CD8-positive, alpha-beta T cell (primary cell): ENCODE measurements at places on chromosomes 4 and X.

DNA sequence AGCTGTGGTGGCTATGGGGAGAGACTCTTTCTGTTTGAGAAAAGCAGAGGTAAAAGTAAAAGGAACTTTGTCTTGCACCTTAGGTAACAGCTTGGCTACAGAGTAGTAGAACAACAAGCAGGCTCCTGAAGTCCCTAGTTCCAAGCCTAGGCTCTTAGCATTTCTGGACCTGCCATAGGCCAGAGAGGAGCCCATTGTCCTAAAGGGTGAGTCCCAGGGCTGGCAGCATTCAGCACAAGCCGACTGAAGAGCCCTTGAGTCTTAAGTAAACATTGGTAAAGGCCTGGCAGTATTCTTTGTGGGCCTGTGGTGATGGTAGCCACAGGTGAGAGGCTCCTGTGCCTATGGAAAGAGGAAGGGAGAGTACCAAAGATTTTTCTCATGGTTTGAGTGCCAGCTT lies 38.2 kb downstream of the CSN3 start:
- DNase-seq: no peak

- DNase-seq: no peak
Measured at GRCh38 chr4:83831588-83831987, 295.7 kb downstream of the GPAT3 start.

DNA sequence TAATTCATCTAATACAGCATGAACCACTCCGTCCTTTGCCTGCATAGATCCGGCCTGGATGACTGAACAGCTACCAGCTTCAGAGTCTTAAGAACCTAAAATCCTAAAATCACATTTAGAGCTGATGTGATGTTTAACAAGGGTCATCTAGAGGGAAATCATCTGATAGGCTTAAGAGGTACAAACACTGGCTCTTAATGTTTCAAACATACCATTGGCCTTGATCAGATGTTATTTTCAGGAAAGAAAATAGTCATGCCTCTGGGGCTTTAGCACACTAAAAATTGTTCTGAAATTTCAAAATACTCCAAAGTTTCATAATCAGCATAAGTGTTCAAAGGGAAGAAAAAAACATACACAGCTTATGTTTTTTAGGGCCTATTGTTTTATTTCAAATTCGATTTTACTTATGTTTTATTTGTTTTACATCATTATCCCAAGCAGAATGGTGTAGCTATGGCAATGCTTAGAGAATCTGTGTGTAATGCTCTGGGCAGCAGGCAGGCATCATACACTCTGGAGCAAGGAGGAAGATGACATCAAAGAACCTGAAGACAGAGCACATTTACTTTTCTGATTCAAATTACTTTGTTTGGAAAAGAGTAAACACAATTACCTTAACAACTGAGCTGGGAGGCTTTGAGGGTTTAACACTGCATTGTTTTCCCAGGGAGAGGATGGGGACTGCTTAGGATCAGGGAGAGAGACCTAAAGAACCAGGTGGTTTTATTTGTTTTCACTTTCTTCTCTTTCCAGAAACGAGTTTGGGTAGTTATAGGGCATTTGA lies 25.3 kb upstream of the LEF1 start:
- no peak for DNase-seq

GRCh38 chrX:152897222-152898131 lies at the start of gene ZNF185:
Gene ZNF185, plus strand, starts transcription at chrX:152898067. Its CDS starts 16,423 bp downstream, at chrX:152914490.
- DNase-seq: no peak

DNA sequence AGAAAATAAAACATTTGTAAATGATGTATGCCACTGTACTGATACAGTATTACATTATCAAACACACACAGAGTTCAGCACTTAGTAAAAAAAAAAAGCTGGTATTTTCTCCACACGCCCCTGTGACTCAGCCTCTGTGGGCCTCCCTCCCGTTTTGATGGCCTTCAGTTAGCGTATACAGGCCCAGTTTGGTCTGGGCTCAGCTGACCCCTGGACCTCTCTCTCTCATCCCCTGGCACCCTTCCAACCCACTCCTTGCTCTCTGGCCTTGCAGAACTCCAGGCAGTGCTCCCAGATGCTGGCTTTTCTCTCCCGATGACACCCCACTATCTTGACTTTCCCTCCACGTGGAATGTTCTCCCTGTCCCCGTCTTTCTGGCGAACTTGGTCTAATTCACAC lies 89.0 kb upstream of the LIMCH1 start:
- no peak for DNase-seq

- no peak for DNase-seq
Measured at GRCh38 chr4:19711871-19712270, 539.8 kb upstream of the SLIT2 start.

DNA sequence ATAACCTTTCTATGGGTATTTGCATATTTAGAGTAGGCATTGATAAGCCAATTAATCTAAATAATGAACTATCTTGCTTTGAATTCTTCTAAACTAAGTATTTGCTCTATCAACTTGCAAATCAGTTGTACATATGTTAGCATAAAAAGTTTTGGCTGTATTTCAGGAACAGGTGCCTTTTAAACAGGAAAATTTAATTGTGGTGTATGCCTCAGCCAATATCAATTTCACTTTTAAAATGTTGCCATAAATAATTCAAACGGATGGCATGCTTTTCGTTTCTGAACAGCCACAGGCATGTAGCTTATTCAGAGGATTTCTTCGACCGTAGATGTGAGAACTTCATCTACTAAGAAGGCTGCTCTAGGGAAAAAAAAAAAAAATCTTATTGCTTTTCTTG lies 99.9 kb downstream of the DCLK2 start:
- no peak for DNase-seq

DNA sequence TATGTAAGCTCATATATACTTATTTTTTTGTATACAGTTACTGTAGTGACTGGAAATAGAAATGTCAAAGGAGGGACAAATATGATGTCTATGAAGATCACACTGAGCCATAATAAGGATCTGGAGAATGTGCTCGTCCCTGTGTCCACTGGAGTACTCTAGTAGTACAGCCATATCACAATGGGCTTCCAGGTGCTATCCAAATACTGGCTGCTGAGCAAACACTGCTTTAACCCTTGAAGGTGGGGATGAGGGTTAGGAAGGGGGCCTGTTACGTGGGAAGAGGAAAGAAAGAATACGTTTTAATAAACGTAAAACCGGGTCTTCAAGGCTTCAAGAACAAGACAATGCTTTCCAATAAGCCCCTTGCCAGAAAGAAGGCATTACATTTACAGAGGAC lies 29.8 kb upstream of the TMEM150C start:
- DNase-seq: no peak

- DNase-seq: no peak
Measured at GRCh38 chr4:174523025-174523693, 871 bp upstream of the HPGD start.
